CD8-positive, alpha-beta T cell (primary cell): ENCODE measurements at places on chromosomes 5 and 9.

DNA sequence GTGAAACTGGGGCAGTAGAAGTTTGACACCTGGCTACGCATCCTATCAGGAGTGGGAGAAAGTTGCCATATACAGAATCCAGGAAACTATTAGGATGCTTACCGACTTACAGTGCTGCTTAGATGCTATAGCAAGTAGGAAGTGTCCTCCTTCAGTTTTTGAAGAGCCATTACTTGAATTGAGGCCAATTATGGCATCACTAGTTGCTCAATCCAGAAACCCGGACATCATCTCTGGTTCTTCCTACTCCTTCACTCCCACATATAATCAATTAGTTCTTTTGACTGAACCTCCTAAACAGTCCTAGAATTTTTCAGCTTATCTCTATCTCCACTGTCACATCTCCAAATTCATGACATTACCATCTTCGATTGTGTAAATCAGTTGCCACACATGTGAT, 41.8 kb upstream of the UGCG start:
- DNase-seq: no peak

DNA sequence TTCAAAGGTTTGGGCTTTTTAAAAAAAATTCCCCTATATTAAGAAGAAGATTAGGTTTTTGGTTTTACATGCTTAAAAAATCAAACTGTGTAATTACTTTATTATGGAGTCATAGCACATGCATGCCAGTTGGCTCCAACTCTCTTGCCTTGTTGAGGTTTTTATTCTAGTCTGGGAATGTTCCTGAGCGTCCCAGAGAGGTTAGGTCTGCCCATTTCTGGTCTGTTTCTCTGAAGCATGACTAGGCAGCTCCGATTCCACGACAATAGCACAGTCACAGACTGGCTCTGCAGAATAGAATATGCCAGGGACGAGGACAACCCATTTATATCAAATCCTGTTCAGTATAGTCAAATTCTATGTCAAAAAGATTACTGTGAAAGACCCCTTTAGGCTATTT, 217.0 kb downstream of the PCSK5 start:
- DNase-seq: no peak

DNA sequence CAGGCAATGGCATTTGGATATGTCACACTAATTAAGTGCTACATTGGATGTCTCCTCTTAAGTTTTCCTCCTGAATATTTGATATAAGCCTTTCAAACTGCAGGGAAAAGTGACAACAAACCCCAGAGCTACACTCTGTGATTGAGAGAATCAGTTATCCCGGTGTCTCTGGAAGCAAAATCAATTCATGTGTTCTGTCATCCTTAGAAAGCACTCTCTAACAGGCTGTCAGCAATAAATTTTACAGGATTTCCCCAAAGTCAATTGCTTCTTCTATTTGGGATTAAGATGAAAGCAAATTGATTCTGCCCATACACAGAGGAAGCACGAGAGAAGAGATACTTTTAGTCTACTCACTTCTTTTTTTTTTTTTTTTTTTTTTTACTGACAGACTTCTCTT, 332.4 kb downstream of the CDH18 start:
- DNase-seq: no peak

DNA sequence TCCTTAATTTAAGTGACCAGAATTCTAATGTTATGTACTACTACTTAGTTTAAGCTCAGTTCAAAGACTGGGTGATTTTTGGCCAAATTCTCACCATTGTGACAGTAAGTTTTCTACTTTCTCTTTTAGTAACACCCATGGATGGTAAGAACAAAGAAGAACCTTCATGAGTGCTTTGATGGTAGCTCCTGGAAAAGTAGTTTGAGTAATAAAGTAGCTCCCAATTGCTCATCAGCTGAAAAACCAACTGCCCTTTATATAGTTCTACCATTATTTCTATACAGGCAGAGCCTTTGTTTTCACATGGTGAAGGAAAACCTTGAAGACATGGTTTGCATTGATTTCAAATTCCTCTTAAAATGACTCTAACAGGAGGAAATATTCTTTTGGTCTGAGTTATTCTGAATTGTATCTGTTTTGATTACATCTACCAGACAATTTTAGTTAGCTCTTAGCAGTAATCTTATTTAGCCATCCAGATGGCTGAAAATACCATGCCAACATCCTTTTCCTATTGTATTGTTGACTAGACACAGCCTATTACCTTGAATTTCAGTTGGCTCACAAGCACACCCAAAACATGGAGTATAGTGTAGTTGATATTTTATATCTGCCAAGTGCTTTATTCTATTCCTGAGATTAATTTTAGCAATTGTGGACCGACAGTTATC, 23.7 kb upstream of the STARD4 start:
- DNase-seq: no peak

DNA sequence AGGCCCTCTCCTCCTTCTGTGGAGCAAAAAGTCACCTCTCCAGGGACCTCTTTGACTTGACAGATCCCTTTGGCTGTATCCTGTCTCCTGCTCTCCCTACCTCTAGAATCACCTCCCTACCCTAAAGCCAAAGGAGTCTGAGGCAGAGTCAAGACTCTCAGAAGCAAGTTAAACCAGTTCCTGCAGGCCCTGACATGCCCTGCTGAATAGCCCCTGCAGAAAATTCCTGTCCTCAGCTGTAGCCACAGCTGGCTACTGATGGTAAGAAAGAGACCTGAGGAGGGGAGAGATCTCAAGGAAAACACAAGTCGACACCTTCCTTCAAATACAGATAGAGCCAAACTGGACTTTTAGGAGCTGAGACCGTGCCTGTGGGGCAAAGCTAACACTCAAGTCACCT, 23.7 kb upstream of the UBAP2 start:
- DNase-seq: no peak

DNA sequence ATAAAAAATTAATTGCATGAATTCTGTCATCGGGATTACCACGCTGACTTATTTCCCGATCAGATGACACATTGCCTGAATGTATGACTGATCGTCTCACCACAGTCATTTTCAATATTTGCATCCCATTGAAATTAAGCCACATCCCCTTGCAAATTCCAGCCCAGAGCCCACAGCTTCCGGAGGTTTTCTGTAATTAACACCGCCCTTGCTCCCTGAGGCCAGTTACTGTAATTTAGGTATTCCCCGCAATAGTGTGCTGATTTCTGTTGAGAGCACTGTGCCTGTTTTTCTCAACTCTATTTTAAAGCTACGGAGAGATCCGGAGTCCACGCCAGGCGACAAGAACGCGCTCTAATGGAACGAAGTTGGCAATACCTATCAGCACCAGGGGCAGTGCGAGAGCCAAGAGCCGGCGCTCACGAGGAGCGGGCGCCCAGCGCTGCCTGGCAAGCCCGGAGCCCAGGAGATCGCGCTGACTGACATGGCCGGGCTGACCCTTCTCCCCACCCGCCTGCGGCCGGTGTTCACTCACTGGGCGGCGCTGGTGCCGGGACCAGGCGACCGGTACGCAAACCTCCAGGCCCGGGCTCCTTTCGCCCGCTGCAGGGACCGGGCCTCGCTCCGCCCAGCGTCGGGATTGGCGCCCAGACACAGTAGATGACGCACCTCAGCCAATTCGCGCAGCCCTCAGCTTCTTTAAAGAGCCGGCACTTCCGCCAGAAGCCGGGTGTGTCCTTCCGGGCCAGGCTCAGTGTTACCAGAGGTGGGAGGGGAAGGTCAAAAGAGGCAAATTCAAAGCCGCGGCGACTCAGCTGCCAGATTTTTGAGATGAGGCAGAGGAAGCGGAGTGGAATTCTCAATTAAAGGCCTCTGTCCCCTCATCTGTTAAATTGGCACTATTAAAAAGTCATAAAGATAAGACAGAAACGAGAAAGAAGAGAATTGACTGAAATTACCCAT, at the start of gene PLGRKT:
Gene PLGRKT (minus strand): TSS at position 672 of the 963 bp plus-strand sequence. CDS start 5,948 bp downstream, outside the sequence.
- peak; percentile 96 for DNase-seq

DNA sequence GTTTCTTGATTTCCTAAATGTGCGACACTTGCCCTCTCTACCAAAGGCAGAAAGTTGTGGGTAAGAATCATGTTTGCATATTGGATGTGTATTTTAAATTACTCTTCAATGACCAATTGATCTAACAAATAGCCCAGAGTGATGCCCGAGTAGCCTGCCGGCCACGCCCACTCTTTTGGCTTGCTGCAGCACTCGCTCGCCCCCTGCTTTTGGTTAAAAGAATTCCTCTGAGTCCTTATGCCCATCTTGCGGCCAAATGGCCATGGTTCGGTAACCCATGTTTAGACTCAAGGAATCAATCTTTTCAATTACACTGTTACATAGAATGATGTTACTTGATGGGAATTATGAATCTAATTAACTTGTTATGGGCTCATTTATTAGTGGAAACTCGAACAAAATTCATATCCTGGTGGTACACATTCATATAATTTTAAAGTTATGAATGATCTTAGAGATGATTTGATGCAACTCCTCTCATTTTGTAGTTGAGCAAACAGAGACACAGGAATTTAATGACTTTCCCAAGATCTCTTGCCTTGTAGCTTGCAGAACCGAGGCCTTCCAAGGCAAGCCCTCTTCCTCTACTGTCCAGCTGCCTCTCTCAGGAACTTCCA, 36.5 kb downstream of the PPIC start:
- no peak for DNase-seq

- DNase-seq: no peak
These were observed 533.4 kb upstream of the BRINP1 start for GRCh38 chr9:119902611-119903010.

DNA sequence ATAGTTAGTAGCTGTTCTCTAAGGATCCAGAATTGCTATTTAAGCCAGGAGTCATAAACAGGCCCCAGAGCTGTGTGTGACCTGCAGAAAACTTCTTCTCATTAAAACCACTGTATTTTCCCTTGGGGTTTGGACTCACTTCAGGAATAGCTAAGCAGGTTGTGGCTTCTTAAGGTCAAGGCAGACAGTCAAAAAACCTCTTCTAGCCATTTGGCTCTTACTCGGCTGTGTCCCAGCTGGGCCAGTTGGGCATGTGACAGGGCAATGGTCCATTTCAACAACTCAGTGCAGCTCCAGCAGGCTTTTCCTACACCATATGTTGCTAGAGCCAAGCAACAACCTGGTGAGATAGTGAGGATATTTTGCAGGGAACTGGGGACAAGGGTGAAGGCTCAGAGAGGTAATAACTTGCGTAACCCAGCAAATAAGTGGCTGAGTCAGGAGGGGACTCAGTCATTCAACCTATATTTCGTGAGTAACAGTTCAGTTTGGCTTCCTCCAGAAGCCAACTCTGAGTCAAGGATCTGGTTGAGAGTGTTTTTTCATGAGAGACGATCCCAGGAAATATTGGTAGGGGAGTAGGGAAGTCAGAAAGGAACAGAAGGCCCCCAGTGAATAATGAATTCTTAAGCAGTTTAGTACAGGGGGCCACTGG, 115.4 kb upstream of the PPP2R2B start:
- DNase-seq: no peak

- DNase-seq: no peak
These were observed 195.6 kb upstream of the NREP start for GRCh38 chr5:111952555-111952954.

DNA sequence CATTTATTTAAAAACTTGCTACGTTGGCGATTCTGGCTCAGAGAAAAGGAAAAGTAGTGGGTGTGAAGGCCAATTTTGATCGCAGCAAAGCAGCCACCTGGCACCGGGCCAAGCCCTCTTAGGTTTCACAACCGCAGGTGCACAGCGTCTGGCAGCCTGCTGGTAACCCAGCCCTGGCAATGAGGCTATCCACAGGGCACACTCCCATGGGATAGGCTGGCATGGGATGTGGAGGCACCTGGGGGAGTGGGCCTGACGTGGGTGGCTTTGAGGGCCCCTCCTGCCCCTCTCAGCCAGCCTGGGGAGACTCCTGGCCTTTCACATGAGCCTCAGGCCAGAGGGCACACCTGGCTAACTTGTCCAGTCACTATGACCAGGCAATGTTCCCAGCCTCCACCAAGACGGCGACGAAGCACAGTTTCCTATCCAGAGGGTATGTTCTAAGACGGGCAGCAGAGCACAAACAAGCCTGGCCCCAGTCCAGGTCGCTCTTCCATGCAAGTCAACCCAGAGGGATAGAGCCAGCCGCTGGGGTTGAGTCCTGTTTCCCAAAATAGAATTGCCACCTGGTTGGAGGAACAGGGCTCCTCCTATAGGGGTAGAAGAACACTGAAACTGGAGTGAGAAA, 19.0 kb downstream of the CMBL start:
- no peak for DNase-seq

GRCh38 chr9:90818279-90818678, 16.7 kb downstream of the SYK start:
- DNase-seq: no peak
